ENCODE measurements at places on chromosomes 16 and 17. TPM values are rescaled to one million over a fixed set of nuclear protein-coding genes. Genes with fewer than 3 reads are reported as not detected.

The EVPL gene
- total RNA-seq, result 0.17 TPM

The CPHXL2 gene
- total RNA-seq, result not detected

The DLX3 gene
- not detected for total RNA-seq

The GPRC5B gene
- not detected for total RNA-seq

DNA sequence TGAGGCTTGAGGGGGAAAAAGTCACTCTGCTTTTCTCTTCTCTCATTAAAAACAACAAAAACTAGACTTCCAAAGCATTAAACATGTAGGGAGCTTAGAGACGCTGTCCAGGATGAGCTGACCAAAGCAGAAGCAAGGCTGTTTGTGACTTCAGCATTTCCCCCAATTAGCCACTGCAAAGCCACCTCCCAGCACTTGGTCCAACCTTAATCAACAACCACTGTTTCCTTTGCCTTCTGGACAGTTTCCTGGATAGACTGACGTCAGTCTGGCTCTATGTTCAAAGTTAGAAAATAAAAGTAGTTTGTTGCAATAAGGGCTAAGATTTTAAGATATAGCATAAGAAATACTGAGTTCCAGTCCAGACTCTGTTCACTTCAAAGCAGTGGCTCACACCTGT is 3.1 kb downstream of the TMEM231 start:
- DNase-seq, result no peak

DNA sequence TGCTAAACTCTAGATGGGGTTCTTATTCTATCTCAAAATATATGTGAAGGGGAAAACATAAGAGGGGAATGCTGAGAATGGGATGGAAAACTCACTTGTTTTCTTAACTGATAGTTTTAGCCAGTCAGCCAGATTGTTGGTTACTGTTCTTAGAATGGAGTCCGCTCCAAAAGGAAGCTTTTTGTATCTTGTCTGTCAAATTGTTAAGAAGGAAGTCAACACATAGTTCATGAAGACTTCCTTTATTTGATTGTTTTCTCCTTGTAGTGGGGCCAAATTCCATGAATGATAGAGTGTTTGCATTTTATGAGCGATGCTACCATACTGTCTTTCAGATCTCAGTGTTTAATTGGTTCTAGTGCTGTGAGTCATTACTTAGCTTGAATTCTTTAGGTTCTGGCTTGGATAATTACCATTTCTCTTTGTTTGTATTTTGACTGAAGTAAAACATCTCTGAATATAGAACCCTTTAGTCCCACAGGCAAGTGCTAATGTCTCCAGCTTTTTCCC is 98.3 kb upstream of the GOT2 start:
- DNase-seq, result no peak

- DNase-seq, result peak; percentile 90
Measured at GRCh38 chr17:35890774-35891155, 10.6 kb upstream of the CCL5 start.

GRCh38 chr17:10815319-10815718 is 11.4 kb upstream of the TMEM238L start:
- DNase-seq, result no peak

DNA sequence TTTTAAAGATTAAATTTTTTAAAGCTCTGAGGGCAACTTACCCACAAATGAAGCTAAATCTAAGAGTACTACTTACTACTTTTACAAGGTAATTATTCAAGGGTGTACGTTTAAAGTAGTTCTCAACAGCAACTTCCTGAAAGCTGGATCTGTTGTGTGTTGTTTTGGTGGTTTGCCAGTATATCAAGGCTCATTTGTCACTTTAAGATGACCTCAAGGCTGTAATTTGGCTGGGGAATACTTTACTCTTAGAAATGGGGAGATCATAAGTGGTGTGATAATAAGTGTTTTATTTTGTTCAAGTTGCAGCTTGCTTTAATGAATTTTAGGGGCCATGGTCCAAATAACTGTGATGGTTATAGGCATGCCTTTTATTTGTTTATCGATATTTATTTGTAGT is 30.4 kb downstream of the AP2B1 start:
- DNase-seq, result no peak

DNA sequence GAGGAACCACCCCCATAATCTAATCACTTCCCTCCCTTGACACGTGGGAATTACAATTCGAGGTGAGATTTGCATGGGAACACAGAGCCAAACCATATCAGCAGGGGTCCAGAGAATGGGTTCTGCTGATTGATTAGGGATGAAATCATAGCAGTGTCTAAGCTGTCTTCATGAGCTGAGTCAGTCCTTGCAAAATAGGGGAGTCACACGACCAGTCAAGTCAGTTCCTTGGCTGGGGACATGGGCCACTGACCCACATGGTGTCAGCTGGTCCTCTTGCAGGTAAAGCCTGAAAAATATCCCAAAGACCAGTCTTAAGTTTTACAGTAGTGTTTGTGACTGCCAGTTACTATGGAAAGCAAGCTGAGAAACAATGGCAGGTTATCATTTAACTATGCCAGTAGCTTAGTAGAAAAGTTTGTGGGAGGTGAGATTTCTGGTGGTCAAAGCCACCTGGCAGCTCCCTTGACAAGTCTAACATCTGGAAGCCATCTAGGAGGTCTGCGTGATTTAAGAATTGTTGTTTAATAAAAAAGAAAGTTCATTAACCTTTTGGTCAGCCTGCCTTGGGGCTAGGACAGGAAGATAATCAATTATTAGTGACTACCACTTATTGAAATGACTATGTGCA is 15.7 kb upstream of the ATF7IP2 start:
- no peak for DNase-seq

- DNase-seq, result no peak
Measured at GRCh38 chr17:79630126-79630525, 19.3 kb upstream of the RBFOX3 start.

DNA sequence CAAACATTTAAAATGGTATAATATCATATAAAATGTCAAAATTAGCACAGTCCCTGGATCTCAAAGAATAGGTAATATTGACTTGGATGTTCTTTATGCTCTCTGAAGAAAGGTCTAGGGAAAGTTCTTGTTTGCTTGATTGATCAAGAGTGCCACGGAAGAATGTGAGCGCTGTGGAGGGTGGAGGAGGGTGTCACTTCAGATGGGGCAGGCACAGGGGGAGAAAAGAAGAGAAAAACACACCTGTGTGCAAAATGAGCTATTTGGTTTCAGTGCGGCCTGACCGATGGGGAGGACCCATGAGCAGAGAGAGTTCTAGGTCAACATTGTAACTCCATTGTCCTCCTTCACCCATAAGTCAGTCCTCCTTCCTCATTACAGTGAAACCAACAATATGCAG is 8.8 kb upstream of the VPS4A start:
- DNase-seq, result no peak
